ENCODE measurements at places on chromosomes 7 and 10.
A peak's percentile ranks its signal among the peaks of the same experiment; 100 is the strongest.

DNA sequence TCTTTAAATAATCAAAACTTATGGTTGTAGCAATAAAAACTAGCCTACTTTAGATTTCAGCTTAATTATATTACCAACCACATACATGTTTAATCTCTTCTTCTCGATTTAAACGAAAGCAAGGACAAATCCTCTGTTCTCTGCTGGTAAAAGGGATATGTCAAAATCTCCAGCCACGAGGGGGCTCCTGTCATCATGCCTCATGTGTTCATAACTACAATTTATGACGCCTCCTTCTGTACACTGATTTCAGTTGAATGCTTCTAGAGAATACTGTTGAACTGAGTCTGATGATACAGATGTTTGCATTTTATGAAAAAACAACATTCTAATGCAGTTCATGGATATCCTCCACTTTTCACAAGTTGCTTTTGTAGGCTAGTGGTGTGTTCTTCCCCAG lies 220.0 kb upstream of the DPP6 start:
- no peak for DNase-seq

DNA sequence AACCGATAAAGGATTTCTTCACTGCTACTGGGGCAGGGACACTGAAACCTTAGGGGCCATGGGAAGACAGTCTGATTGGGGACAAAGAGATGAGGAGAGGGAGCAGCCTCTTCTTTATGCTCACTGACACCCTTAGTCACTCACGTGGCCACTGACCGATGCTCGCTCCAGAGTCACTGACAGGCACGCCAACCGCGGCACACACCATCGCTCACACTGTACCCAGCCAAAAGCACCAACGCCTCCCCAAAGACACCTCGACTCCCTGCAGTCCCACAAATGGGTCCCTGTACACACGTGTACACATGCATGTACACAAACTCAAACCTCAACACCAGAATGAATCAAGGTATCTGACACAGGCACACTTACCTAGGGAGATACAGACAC lies 35.3 kb upstream of the SLF2 start:
- DNase-seq, result no peak

DNA sequence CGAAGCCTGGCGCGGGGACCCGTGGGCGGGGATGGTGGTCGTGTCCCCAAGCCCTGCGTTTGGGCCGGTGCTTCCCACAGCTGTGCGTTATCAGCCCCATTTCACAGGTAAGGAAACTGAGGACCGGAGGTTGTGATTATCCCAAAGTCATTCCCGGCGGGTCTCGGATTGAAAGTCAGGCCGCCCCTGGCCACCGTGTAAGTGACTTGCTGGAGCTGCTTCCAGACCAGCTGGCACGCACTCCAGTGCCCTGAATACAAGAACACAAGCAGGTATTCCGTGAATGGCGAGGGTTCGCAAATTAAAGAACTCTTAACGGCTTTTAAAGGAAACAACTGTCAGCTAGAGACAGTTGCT lies 675 bp upstream of the ATE1 start:
- no peak for DNase-seq

- no peak for DNase-seq
These were observed 225.6 kb upstream of the IGFBP3 start for GRCh38 chr7:46146454-46147255.

DNA sequence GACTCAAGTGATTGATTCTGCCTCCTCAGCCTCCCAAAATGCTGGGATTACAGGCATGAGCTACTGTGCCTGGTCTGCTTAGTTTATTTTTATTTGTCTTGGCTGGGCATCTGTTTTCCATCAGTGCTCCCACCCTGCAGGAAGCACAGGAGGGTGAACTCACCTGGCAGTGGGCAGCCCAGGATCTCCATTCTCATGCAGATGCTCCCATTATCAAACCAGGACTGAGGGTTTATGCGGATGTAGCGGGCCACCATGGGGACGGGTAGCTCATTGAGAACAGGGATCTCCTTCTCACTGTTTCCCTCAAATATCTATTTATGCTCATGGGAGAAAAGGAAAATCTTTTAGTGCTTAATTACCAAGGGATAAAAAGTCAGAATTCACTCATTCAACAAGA lies 93.8 kb downstream of the CPXM2 start:
- DNase-seq, result no peak

- no peak for DNase-seq
These were observed 20.4 kb downstream of the SHH start for GRCh38 chr7:155791836-155792235.

GRCh38 chr7:29588900-29589696 lies 25.5 kb downstream of the PRR15 start:
- peak; percentile 47 for DNase-seq

- no peak for DNase-seq
These were observed 160.8 kb downstream of the LRMDA start for GRCh38 chr10:75592151-75592787.

DNA sequence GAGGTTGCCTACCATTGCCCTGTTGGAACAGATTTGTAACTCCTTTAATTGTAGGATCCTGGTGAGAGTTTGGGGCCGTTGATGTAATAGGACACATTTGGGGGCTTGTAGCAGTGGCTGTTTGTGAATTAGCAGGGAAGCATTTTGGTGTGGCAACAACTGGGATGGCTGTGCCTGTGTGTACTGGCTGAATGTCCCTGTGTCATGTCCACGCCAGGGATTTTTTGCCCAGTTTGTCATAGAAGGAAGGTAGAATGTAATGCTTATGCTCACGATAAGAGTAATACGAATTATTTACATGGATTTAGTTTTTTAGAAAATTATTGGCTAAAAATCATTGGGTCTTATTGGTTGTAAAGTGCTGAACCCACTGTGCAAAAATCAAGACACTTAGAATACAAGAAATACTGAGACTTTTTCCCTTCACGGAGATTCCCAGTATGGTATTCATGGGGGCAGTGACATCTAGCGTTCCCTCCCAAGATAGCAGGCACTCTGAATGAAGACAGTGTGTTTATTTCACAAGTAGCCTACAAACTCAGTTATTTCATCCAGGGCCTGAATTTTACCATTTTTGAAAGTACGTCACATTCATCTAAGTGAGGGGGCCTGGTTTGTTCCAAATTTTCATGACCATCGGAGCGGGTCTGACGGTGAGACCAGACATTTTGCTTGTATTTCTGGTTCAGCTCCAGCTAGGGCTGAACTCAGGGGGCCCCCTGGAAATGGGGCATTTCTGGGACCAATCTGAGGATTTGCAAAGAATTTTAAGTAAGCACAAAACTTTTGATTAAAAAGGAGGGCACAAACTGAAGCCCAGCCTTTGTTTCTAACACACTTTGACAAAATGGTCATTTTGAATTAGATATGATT lies 74.7 kb downstream of the CACNB2 start:
- DNase-seq, result peak; percentile 6

GRCh38 chr7:132485600-132486273 lies 90.5 kb downstream of the PLXNA4 start:
- DNase-seq, result peak; percentile 58

Data from CD4-positive, alpha-beta T cell treated with Interleukin-4 for 4 hours (primary cell).